ENCODE measurements at places on chromosomes 7 and 10.

- DNase-seq = no peak
Observed at GRCh38 chr7:111784296-111784695, 222.0 kb upstream of the IMMP2L start.

DNA sequence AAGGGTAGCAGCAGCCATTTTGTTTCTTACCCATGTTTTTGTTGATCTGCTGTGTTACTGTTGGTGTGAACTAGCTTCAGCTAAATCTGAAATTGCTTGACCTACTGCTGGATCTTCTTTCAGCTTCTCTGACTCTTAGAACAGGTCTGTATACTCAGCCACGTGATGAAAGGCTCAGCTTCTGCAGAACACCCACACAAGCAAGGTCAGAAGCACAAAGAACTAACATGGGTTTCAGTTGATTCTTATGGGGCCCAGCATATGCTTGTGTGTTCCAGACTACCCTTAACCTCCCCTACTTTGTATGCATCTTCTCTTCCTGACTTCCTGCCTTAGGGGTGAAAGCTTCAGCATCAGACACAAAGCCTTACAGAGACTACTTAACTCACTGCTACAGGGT lies 186.8 kb downstream of the HGF start:
- no peak for DNase-seq

GRCh38 chr10:70048030-70048723 lies 4.5 kb upstream of the MACROH2A2 start:
- DNase-seq = no peak

- DNase-seq = no peak
Observed at GRCh38 chr10:128046953-128047290, 79.3 kb downstream of the MKI67 start.

DNA sequence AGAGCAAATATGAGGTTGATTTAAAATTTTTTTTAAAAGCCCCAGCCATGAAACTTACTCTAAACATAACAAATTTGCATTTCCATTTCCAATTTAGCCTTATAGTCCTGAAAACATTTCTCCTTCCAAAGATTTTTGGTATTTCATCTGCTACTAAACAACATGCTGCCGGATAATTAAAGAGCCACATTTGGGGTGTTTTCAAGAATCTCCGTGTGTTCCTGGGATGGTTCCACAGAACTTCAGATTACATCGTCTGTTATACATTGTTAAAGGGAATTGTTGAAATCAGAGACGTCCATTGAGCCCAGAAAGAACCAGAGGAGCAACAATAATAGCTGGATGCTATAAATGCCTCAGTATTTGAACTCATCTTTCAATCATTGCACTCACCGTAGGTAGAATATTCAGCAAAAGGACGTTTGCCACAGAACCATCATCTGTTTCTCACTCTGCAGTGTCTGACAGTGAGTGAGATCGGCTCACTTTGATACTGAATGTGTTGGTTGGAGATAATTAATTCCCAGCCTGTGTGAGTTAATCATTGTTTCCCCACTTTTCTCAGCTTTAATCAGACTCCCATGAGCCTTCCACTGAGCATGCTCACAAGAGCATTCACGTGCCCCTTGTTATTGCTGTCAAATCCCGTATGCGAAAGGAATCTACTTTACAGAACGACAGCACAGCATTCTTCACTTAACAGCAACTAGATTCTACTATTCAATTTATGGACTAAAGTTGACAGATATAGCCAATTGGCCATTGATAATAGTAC lies 128.4 kb upstream of the PALS2 start:
- no peak for DNase-seq
